ENCODE measurements at places on chromosomes 5 and 9.

DNA sequence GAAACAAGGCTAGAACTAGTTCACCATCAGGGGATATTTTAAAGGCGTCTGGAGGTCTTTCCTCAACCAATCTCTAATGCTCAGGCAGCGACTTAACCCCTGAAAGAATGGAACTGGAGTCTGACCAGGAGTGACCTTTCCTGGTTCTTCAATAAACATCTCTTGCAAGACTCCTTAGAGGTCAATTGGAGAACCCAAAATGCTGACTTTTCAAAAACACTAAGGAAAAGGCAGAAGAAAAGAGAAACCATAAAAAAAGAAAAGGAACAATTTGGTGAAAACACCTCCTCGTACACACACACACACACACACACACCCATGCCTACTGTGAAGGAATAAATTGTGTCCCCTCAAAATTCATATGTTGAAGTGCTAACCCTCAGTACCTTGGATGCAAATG is 12.3 kb downstream of the TIMD4 start:
- no peak for DNase-seq

GRCh38 chr5:168348084-168348414 is 56.6 kb downstream of the WWC1 start:
- no peak for DNase-seq

DNA sequence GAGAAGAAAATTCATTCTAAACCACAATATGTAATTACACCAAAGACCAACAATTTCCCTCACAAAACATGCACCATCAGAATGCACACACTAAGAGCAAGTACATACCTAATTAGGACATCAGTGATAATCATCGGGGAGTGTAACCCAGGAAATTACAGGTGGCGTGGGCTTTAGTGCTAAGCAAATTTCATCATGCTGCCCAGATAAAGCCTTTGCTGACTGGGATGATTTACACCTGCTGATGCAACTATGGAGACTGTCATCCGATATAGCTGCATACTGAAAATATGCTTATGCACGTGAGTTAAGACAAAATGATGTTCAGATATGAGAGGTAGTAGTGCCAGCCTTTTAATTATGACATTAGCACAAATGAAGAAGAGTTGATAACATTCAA is 123.2 kb downstream of the DCP2 start:
- no peak for DNase-seq

DNA sequence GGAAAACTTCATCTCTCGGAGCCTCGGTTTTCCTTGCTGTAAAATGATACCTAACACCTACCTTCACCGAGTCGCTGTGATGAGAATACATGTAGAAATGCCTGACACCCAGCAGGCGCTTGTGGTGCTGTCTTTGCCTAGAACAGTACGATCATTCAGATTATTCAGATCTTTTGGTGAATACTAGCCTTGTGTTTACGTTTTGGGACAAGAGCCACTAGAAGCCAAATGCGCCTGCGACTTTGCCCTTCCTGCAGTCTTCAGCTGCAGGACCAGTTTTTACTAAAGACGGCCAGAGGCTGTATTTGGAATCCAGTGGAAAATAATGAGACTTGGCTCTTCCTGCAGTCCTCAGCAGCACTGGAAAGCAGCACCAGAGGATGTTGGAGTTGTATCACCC is 189.6 kb downstream of the TRIO start:
- no peak for DNase-seq

- no peak for DNase-seq
Measured at GRCh38 chr5:2110137-2110933, 227.6 kb upstream of the IRX4 start.

- DNase-seq, result no peak
Measured at GRCh38 chr9:124754289-124754688, 16.8 kb downstream of the NR6A1 start.

DNA sequence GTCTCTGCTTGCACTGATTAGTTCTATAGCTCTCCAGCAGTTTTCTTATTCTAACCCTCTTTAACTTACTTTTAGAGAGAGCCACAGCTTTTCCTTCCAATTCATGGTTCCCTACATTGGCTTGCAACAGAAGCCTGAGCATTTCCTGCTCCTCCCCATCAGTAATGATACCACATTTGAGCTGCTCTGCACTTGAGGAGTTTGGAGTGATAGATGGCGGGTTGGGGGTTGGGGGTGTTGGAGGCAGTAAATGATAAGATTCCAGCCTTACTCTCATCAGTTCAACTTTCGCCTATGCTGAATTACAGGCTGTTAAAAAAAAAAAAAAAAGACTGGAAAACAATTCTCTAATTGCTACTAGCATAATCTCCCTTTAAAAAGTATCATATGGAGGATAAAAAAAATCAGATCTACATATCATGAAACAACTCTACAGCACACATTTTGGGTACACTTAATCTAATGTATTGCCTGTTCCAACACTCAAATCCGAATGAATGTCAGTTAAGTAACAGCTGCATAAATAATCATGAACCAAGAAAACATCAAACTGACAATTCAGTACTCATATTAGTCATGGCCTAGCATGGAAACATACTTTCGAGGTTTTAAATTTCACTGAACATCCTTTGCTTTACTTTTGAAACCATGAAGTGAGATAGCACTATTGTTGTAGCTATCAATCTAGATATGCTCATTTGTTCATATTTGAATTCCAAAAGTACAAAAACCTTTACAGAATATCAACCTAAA is 224.7 kb downstream of the NFIB start:
- no peak for DNase-seq

All from omental fat pad (tissue), 4 donors.